ENCODE measurements at places on chromosomes 1 and 21. TPM values are rescaled to one million over a fixed set of nuclear protein-coding genes. Genes with fewer than 3 reads are reported as not detected.

- H3K27me3 ChIP-seq = no peaks in the 10 kb centered on the region
- no peaks in the 10 kb centered on the region for H3K36me3 ChIP-seq
- no peak for DNase-seq
- H3K4me1 ChIP-seq = no peaks in the 10 kb centered on the region
- no peak overlapping the region for H3K4me3 ChIP-seq
- H3K27ac ChIP-seq = no peak overlapping the region
These were observed 84.1 kb downstream of the LYST start for GRCh38 chr1:235782601-235783000.

GRCh38 chr1:228037401-228038386 lies 30.9 kb downstream of the WNT3A start:
- no peak overlapping the region for H3K4me3 ChIP-seq
- H3K27ac ChIP-seq = no peak overlapping the region
- H3K4me1 ChIP-seq = peaks cover 9% of the 10 kb centered on the region
- peaks cover 8% of the 10 kb centered on the region for H3K27me3 ChIP-seq
- no peaks in the 10 kb centered on the region for H3K36me3 ChIP-seq

GRCh38 chr1:153793261-153793972 lies 18.2 kb downstream of the SLC27A3 start:
- H3K27me3 ChIP-seq = no peaks in the 10 kb centered on the region
- no peak overlapping the region for H3K4me3 ChIP-seq
- H3K27ac ChIP-seq = no peak overlapping the region
- H3K4me1 ChIP-seq = peaks cover 15% of the 10 kb centered on the region
- H3K36me3 ChIP-seq = no peaks in the 10 kb centered on the region

DNA sequence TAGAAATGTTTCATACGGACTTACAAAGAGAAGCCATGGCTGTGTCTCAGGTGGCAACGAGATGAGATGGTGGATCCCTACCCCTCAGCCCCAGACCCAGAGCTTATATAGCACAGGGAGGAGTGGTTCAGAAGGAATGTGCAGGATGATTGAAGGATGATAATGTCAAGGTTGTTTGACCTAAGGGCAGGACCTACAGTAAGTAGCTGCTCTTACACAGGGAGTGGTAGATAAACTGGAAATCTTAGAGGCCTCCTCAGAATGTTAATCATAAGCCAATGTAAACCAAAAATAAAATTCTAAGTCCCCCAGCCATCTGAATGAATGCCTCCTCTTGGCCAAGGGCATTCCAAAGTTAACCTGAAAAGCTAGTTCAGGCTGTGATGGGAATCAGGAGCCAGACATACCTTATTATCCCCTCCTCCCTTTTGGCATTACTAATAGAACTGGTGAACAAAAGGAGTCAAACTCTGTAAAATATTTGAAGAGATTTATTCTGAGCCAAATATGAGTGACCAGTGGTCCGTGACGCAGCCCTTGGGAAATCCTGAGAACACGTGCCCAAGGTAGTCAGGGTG lies 45.8 kb upstream of the PDE9A start:
- no peaks in the 10 kb centered on the region for H3K36me3 ChIP-seq
- H3K27me3 ChIP-seq = no peaks in the 10 kb centered on the region
- DNase-seq = no peak
- H3K27ac ChIP-seq = no peak overlapping the region
- no peak overlapping the region for H3K4me3 ChIP-seq

- H3K27ac ChIP-seq = no peak overlapping the region
- H3K27me3 ChIP-seq = no peaks in the 10 kb centered on the region
- H3K36me3 ChIP-seq = no peaks in the 10 kb centered on the region
- DNase-seq = no peak
These were observed 9.0 kb downstream of the BLACAT1 start for GRCh38 chr1:205446828-205447227.

OLFML3 gene
- 30.7 TPM for total RNA-seq

- no peak for DNase-seq
- no peaks in the 10 kb centered on the region for H3K27me3 ChIP-seq
- H3K36me3 ChIP-seq = no peaks in the 10 kb centered on the region
- H3K27ac ChIP-seq = no peak overlapping the region
These were observed 11.2 kb upstream of the RRP15 start for GRCh38 chr1:218273762-218274479.

DNA sequence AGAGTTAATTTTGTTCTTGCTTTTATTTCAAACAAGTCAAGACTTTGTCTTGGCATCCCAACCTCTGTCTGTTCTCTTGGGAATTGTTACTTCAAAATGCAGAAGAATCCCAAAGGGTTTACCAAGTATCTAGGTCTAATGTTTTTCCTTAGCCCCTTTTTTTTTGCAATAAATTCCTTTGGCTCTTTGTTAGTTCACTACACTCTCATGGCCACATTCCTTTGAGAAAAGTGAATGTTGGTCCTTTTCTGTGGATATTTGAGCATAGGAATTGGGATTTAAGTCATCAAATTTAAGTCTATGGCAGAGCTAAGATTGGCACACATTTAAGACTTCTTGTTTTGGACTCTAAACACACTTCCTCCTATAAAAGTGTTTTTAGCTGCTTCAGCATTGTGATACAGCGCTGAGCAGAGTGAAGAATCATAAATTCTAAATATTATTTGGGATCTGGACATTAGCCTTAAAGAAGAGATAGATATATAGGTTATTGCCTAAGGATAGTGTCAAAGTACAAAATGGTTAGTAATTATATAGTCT lies 1.9 kb downstream of the BTF3L4 start:
- H3K4me3 ChIP-seq = no peak overlapping the region
- H3K4me1 ChIP-seq = peaks cover 41% of the 10 kb centered on the region
- DNase-seq = no peak
- no peaks in the 10 kb centered on the region for H3K27me3 ChIP-seq

GRCh38 chr1:155160128-155160527 lies 13.0 kb downstream of the KRTCAP2 start:
- H3K4me1 ChIP-seq = no peaks in the 10 kb centered on the region
- H3K36me3 ChIP-seq = no peaks in the 10 kb centered on the region
- no peak overlapping the region for H3K4me3 ChIP-seq
- H3K27me3 ChIP-seq = no peaks in the 10 kb centered on the region
- no peak overlapping the region for H3K27ac ChIP-seq

- peaks cover 34% of the 10 kb centered on the region for H3K4me1 ChIP-seq
- H3K27ac ChIP-seq = no peak overlapping the region
- peaks cover 5% of the 10 kb centered on the region for H3K36me3 ChIP-seq
- no peak overlapping the region for H3K4me3 ChIP-seq
- no peak for DNase-seq
- H3K27me3 ChIP-seq = no peaks in the 10 kb centered on the region
These were observed 24.4 kb downstream of the SZRD1 start for GRCh38 chr1:16391411-16391810.

- H3K27me3 ChIP-seq = no peaks in the 10 kb centered on the region
- peaks cover 8% of the 10 kb centered on the region for H3K4me1 ChIP-seq
- H3K27ac ChIP-seq = no peak overlapping the region
- no peaks in the 10 kb centered on the region for H3K36me3 ChIP-seq
- H3K4me3 ChIP-seq = no peak overlapping the region
These were observed 169.3 kb upstream of the USP25 start for GRCh38 chr21:15560383-15561056.

DNA sequence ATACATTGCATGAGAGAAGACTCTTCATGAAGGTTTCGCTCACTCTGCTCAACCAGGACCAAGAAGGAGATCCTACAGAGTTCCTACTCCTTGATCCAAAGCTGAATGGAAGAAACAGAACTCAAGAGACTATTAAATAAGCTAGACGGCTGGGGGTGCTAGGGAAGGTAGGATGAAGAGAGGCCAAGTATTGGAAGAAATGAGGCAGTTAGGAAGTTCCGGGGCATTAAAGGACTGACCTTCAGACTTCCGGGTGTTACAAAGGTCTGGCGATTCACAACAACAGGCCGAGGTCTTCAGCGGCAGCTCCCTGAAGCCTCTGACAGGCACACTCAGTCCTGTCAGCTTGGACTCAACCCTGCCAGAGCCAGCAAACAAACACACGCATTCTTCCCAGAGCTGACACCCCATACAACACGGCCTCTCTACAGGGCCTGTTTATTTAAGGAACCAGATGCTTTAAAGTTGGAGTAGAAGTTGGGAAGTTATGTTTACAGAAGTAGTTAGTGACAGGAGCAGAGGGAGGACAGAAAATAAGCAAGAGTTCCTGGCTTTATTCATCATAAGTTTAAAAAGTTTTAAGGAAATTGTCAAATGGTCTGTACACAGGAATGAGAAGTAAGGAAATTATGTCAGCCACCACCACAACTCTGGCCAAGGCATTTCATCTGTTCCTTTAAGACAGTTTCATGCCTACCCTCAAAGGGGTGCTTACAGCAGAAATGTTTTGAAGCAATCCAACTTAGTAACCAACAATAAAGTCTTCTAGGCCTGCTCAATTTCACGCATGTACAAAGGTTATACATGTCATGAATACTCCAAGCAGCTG lies 4.7 kb downstream of the SORT1 start:
- no peak overlapping the region for H3K4me3 ChIP-seq
- DNase-seq = peak; percentile 67
- H3K27ac ChIP-seq = peak overlapping the region; percentile 88
- H3K36me3 ChIP-seq = no peaks in the 10 kb centered on the region

UBASH3A gene
- 0.26 TPM for total RNA-seq

DNA sequence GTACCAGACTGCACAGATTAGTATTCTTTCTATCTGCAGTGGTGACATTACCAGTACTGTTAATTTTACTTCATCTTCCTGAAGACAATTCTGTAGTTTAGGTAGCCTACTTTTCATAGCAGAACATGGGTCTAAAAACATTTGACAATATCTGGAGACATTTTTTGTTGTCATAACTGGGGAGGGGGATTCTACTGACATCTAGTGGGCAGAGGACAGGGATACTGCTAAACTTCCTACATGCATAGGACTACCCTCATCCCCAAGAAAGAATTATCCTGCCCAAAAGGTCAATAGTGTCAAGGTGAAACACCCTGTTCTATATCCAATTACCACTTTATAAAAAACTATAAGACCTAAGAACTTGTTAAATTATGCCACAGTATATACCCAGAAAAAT lies 3.4 kb upstream of the ARHGAP29 start:
- H3K36me3 ChIP-seq = no peaks in the 10 kb centered on the region
- no peak for DNase-seq
- no peaks in the 10 kb centered on the region for H3K27me3 ChIP-seq

DNA sequence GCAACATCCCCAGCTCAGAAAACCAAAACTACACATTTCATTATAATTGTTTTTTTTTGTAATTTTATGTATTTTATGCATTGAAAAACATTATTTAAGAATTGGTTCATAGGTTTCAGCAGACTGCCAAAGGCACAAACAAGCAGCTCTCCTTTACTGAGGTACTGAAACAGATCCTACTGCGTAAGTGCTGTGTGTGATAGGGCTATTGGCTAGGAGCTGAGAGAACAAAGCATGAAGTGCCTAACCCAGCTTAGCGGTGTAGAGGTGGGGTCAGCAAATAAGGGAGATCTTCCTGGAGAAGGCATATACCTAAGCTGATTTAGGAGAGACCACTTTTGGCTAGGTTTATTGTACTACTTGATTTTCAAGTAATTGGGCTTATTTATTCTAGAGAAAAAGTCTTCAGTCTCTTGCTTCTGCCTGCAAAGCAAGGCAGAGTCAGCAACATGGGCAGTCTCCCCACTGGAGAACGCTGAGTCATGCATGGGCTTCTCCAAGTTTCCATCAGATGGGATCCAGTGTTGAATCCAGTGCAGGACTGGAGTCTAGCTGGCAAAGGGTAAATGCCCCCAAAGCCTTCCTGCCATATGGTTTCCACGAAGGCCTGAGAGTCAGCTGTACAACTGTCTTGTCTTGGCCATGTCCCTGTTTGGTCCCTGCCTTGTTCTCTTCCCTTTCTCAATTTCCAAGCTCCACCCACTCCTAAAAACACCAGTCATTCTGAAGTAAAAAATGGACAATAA lies 18.0 kb upstream of the YTHDF2 start:
- DNase-seq = no peak
- H3K36me3 ChIP-seq = no peaks in the 10 kb centered on the region
- no peaks in the 10 kb centered on the region for H3K4me1 ChIP-seq
- no peak overlapping the region for H3K4me3 ChIP-seq
- no peaks in the 10 kb centered on the region for H3K27me3 ChIP-seq
- H3K27ac ChIP-seq = no peak overlapping the region

DNA sequence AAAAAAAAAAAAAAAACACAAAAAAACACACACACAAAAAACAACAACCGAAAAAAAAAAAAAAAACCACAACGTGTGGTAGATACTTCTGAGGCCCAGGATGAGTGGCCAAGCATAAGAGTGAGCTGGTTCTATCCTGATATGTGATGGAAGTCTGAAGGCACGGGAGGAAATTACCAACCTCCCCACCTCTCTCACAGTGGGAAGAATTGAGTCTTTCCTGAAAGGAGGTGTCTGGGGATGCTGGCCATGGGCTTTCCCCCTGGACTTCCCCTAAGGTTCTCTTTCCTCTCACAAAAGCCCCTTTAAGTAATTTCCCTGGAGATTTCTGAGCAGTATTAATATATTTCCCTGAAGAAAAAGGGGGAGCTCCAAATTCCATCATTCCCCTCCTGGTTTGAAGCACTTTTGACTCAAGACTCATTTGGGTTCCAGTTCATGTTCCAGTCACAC lies 5.2 kb downstream of the TMCC2 start:
- peaks cover 23% of the 10 kb centered on the region for H3K4me1 ChIP-seq
- DNase-seq = no peak
- H3K27ac ChIP-seq = no peak overlapping the region

ARTN gene
- 12.5 TPM for total RNA-seq

- no peak overlapping the region for H3K4me3 ChIP-seq
- H3K36me3 ChIP-seq = no peaks in the 10 kb centered on the region
- DNase-seq = no peak
- no peaks in the 10 kb centered on the region for H3K27me3 ChIP-seq
These were observed 19.5 kb upstream of the ETV3 start for GRCh38 chr1:157157501-157158190.

- H3K36me3 ChIP-seq = no peaks in the 10 kb centered on the region
- no peak overlapping the region for H3K27ac ChIP-seq
- H3K4me3 ChIP-seq = no peak overlapping the region
- peak; percentile 22 for DNase-seq
- no peaks in the 10 kb centered on the region for H3K4me1 ChIP-seq
These were observed 56.6 kb downstream of the SMYD2 start for GRCh38 chr1:214337511-214337910.

DNA sequence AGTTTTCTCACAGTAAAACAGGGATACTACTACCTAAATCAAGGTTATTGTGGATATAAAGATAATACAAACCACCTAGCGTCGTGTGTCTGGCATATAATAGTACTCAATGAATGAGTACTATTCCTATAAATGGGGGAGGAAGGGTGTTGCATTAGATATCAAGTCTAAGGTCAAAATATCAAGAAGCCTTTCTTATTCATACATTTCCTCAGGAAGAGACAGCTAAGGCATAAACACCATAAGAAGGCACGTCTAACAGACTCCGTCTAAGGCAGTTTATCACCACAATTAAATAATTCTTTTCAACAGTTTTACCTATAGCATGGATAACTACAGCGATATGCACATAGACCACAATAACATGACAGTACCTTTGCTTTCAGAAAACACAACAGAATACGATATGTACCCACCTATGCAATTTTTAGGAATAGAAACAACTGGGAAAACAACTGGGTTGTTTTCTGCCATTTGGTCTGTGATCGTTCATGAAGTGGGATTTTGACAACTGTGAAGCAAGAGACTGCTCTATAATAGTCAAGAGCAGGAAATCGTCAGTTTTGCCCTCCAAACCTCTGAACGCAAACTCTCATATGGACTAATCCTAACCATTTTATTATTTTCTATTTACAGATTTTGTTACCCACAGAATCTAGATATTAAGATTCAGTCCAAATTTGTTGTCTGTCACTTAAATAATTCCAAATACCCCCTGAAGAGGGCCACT lies 53.1 kb downstream of the HNRNPR start:
- H3K27me3 ChIP-seq = no peaks in the 10 kb centered on the region
- peaks cover 14% of the 10 kb centered on the region for H3K4me1 ChIP-seq
- H3K36me3 ChIP-seq = no peaks in the 10 kb centered on the region
- H3K27ac ChIP-seq = no peak overlapping the region
- no peak for DNase-seq
